ENCODE measurements at places on chromosomes 3 and 15.

DNA sequence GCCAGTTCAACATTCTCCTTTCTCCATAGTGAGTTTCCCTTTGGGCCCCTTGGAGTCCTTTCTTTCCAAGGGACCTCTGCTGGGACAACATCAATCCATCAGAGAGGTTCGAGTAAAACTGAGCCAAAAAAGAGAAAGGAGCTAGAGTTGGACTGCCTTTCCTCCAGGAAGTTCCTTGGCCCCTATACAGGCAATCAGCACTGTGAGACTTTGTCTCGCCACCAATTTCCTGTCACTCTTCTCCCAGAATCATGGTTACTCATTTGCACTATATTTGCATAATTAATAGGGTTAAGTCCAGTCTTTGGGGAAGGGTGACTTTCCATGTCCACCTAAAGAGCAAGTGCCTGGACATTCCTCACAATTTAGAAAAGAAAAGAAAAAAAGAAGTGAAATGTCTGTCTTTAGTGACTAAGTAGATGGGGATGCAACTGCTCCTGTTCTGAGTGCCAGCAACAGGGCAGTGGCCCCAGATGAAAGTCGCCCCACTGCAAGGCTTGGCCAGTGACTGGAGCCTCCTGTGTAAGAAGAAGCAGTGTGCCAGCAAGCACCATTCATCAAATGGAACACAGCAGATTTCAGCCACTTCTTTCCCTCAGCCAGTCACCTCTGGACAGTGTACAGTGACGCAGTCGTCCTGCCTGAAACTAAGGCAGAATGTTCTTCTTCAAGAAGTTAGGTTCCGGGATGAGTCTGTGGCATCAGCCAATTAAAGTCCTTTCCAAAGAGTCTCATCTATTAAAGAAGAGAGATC is 91.6 kb downstream of the FSIP1 start:
- no peak for DNase-seq

DNA sequence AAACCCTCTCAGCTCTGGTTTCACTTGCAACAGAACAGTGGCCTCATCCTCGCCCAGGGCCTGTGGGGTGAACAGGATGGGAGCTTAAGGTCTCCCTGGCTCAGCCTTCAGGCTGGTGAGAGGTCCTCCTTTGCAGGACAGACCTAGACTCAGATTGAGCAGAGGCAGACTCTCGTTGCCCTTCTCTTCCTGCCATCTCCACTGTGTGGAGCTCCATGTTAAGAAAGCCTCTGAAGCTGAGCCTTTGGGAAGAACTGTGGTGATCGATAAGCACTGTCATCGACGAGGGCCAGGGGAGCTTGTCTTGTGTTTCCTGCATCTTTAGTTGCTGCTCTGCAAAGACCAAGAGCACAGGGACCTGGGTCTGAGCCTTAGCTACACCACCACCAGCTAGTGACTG is 37.8 kb upstream of the GRIP2 start:
- DNase-seq: no peak

GRCh38 chr3:172643506-172644179 is 67.2 kb downstream of the NCEH1 start:
- DNase-seq: no peak

GRCh38 chr3:151016478-151016795 is 43.9 kb upstream of the CLRN1 start:
- no peak for DNase-seq

DNA sequence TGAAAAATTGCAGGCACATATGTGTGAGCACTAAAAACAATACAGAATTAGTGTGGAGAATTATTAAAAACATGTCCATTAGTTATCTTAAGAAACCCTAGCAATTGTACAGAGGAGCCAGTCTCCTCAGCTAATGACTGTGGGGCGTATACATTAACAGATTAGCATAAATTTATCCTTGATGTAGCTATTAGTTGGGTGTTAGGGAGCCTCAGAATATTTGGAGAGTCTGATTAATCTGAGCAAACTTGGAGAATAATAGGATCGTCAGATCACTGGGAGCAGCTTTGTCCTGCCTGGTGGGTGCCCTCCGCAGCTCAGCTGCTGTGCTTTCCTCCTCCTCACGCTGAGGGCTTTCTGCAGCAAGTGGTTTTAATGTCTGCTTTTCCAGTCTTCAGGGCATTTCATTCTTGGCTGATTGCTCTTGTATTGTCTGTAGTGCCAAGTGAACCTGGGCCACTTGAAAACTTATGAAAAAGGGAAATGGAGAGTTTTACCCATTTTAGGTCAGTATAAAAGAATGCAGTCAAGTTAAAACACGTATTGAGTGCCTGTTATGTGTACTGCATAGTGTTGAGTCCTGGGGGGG is 417.4 kb upstream of the SEMA6D start:
- DNase-seq: no peak

GRCh38 chr3:125055913-125056745 is at the start of gene HEG1:
TSS of gene HEG1 (minus strand) at chr3:125055997. CDS start at chr3:125055890, 107 bp downstream.
- DNase-seq: peak; percentile 76

DNA sequence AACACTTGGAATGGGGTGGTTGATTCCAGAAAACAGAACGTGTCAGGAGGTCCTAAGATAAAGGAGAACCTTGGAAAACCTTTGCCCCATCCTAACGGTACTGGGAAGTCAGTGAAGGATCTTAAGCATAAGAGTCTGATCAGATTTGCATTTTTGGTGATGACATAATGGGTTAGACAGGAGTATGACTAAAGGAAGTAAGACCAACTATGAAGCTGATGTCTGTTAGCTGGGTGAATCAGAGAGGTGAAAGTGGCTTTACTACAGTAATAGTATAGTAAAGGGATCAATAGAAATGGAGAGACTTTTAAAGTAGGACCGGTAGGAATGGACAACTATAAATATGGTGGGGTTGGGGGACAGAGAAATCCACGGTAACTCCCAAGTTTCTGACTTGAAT is 12.6 kb downstream of the GTF2A2 start:
- DNase-seq: no peak

GRCh38 chr3:183233966-183234365 is 19.1 kb upstream of the B3GNT5 start:
- DNase-seq: no peak

DNA sequence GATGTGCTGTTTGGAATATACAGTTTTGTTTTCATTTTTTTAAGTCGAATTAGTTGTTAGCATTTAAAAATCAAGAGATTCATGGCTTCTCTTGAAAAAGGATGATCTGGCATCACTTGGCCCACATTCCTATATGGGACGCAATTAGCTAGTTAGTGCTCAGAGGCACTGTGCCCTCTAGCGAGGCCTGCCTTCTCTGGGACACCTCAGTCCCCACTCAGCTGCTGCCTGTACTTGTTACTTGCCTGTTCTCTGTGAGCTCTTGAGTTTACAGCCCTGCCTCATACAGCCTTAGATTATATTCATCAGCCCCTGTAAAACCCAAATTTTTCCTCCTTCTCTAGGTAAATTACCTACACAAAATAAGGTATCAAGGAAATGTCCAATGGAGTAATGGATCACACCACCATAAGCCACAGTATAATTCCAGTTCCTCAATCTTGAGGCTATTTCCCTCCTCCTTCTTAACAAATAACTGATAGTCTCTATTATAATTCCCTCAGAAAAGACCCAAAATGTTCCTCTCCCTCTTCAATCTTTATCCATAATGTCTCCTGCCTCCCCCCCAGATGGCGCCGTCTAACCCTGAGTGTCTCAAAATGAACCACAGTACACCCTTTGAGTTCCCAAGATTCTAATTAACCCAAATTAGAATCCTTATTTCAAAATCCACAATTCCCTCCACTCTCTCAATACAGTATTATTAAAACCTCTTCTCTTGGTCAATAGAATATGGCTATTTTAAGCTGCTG is 2.7 kb downstream of the ZMAT3 start:
- DNase-seq: peak; percentile 57

DNA sequence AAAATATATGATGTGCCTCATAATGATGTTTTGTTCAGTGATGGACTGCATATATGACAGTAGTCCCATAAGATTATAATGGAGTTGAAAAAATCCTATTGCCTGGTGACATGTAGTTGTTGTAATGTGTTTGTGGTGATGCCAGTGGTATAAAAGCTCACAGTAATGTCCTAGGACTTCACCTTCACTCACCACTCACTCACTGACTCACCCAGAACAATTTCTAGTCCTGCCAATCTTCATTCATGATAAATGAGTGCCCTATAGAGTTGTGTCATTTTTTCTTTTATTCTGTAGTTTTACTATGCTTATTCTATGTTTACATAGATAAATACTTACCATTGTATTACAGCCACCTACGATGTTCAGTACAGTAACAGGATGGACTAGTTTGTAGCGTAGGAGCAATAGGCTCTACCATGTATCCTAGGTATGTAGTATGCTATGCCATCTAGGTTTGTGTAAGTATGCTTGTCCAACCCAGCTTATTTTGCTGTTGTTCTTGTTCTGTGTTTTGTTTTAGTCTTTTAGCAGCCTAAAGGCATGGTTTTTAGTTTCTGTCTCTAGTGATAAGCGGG is 88.5 kb upstream of the LRRFIP2 start:
- no peak for DNase-seq

DNA sequence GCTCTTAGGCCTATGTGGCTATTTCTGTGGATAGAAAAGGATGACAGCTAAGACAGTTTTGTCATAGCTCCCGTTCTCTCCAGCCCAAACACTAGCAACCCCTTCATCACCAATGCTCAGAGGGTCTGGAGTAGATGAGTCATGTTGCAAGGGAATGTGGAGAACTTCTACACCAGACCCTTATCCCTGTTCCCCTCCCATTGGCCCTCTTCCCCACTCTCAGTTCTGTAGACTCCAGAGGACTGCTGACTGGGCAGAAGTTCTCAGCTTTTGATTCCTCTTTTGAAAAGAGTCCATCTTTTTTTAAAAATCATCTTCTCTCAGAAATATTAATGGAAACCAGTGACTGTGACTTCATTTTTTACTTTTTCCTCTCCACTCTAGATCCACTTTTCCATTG is 2.4 kb upstream of the MYZAP start:
- DNase-seq: no peak

- peak; percentile 18 for DNase-seq
These were observed 82.7 kb downstream of the ABHD5 start for GRCh38 chr3:43773273-43774094.

GRCh38 chr3:149487598-149488197 is 13.2 kb downstream of the TM4SF4 start:
- no peak for DNase-seq

DNA sequence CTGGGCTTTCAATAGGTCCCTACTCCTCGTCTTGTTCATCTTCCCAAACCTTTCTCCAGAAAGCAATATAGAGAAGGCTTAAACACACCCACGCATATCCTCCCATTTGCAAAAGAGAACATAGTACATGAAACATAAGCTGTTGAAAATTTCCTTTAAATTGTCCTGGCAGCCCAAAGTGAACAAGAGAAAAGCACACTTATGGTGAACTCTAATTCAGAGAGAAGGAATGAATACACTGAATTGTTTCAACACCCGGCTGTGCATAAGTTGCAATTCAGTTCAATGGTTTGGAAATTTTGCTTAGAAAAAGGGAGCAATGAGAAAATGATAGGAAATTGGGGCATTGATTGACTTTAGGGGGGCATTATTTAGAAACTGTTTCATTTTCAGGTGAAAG is 202.6 kb downstream of the TIGIT start:
- no peak for DNase-seq

DNA sequence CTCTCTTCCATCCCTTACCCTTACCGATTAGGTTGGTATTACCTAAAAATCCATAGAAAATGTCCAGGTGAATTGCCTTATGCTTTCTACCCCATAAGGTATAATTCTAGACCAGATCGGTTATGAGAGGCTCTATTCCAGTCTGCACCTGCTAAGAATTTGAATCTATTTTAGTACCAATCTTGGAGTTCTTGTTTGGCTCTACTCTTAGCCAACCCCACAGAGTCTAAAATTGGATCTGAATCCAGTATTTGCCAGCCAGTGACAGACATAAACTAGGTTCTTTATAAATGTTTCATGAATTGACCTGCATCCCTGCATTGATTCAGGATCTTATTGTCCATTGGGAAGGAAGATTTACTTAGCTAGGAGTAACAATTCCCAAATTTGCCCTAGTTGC is 6.5 kb downstream of the KLHL24 start:
- no peak for DNase-seq

GRCh38 chr15:95868970-95869369 is 461.5 kb upstream of the NR2F2 start:
- DNase-seq: no peak

- DNase-seq: no peak
These were observed 513.2 kb downstream of the MECOM start for GRCh38 chr3:169150343-169150742.

DNA sequence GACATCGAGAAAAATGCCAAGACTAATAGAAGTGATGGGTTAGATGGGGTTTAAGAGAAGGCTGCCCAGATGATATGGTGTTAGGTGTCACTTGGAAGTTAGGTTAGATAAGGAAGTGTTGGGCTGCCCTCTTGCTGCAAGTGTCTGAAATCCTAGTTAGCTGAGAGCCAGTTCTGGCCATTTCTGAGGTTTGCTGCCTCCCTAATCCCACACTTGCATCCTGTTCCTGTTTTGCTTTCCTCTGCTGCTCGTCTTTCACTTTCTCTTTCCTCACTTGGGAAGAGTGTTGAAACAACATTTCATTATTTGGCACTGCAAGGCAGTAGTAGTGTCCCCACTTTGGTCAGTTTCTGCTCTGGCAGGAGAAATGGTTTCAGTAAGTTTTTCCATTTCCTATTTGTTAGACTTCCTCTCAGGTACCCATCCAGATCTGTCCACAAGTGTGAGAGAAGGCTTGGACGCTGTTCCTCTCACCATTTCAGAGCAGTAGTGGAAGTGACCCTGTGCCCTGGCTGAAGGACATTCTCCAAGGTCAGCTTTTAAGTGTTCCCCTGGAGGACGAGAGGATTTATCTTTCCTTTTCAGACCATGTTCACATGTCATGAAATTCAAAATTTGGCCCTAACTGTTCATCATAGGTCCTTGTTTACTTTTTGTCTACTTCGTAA is 93.3 kb downstream of the ADAMTSL3 start:
- DNase-seq: no peak

- no peak for DNase-seq
These were observed 313.4 kb downstream of the CNTN6 start for GRCh38 chr3:1406250-1406649.

- DNase-seq: no peak
These were observed 257.2 kb upstream of the SOX2 start for GRCh38 chr3:181454451-181455027.

- DNase-seq: no peak
These were observed 79.9 kb upstream of the PRR23E start for GRCh38 chr3:127112796-127113570.

- DNase-seq: no peak
These were observed 166.4 kb upstream of the UBE2E2 start for GRCh38 chr3:23036728-23037127.

GRCh38 chr15:68843425-68844311 is 23.0 kb upstream of the ANP32A start:
- peak; percentile 15 for DNase-seq

- DNase-seq: no peak
These were observed 26.4 kb upstream of the LRIG1 start for GRCh38 chr3:66527246-66527645.

- DNase-seq: no peak
These were observed 357.4 kb downstream of the GAP43 start for GRCh38 chr3:115980709-115981108.

DNA sequence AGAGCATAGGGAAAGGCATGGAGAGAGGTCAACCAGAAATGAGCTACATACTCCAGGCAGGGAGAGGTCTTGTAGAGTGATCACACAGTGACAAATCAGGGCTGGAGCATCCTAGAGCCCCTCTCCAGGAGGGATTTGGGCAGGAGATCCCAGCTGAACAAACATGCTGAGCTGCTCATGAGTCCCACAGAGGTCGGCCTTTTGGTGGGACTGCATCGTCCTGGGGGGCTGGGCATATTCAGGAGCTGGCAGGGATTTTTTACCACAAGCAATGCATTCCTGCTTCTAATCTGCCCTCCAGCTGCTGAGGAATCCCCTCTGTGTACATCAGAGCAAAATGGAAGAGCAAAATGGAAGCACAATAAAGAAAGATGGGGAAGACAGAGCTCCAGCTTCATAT is 94.9 kb downstream of the NTRK3 start:
- DNase-seq: no peak

GRCh38 chr3:43969944-43970343 is 271.7 kb upstream of the TOPAZ1 start:
- no peak for DNase-seq
